NCI-H226 (cell line): ENCODE measurements at places on chromosomes 6 and 20.

DNA sequence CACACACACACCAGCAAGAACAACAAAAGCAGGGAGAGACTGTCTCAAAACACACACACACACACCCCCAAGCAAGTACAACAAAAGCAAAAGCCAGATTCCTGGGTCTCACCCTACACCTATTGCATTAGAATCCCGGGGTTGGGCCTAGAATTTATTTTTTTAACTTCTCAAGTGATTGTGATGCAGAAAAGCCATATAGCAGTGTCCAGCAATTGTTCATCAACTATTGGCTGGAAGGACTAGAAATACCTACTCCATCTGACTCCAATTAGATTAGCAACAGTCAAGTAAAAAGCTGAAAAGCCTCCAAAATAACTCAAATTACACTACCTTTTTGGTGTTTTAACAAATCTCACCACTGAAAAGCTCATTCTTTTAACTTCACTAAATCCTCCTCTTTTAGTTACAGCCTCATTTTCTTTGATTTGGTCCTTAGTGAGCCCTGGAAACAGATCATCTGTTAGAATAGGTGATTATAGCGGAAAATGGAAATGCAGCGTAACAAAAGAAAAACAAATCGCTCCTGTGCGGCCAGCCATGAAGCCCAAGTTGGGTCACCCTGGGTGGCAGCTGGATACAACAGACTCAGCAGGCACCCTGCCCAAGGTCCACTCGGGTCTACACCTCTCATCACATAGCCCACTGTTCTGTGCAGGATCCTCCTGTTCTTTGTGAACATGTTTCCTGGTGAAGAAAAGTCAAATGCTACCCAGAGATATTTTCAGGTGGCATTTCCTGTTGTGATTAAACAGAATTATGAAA is 38.7 kb downstream of the STAU1 start:
- DNase-seq, result no peak

GRCh38 chr20:12180107-12180661 is 262.5 kb downstream of the BTBD3 start:
- no peak for DNase-seq

GRCh38 chr20:52748285-52748932 is 223.7 kb upstream of the TSHZ2 start:
- DNase-seq, result no peak

DNA sequence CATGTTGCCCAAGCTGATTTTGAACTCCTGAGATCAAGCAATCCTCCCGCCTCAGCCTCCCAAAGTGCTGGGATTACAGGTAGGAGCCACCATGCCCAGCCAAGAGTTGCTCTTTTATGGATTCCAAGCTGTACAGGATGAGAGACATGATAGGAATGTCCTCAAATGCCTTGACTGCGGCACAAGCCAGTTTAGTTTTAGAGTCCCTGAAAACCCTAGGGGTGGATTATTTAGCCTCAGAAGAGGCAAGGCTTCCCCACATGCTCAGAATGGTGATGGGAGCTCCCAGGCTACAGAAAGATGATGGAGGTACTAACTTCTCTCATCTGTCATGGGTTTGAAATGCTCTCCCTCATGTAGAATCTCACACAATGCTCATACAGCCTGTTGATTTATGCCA is 280.5 kb upstream of the PRND start:
- no peak for DNase-seq

DNA sequence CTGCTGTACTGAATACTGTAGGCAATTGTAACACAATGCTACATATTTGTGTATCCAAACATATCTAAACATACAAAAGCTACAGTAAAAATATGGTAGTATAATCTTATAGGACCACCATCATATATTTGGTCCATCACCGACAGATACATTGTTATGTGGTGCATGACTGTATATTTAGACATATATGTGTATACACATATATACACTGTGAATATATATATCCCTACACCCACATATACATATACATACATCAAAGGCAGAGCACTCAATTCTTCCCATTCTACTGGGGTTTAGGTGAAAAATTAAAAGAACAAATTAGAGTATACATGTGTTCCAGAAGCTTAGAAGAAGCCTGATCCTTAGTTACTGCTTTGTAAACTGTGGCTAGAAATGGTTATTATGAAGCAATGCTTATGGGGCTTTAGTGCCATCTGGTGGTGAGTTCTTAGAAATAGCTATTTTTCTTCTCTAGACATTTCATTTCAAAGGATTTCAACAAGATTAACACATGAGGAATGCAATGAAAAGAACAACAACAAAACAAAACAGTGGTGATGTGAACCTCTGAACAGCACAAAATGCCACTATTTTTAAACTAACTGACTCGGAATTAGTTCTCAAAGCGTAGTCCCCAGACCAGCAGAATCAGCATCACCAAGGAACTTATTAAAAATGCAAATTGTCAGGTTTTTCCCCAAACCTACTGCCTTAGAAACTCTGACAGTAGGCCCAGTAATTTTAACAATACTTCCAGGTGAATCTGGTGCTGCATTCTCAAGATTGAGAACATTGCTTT is 38.0 kb downstream of the PKHD1 start:
- no peak for DNase-seq

DNA sequence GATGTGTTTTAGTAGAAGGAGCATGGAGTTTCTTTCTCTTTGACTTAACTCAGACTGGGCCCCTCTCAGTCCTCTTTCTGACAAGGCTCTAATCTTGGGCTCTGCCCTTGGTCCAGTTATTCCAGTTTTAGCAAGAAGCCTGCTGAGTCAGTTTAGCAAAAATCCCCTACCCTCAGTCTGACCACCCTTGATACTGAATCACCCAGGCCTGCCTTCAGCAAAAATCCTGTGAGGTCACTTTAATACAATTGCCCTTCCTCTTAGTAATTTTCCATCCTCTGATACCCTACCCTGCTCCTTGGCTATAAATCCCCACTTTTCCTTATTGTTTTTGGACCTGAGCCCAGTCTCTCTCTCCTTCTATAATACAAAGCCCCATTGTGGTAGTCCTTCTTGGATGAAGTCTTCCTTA is 326.7 kb upstream of the NOX3 start:
- peak; percentile 52 for DNase-seq

DNA sequence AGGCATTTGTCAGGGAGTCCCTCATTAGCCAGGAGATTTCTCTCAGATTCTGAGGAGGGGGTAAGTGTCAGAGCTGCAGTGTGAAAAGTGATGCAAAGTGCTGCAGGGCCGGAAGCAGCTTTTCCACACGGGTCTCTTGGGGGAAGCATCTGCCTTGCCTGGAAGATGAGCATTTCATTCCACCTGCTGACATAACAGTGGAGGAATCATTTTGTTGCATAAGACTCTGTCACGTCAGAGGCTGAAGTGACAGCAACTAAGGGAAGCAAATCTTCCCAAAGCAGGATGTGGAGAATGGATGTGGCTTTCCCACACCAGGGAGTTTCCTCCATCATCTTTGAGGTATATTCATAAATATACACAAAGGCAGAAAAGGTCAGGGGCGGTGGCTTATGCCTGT is 22.8 kb downstream of the DCBLD1 start:
- DNase-seq, result peak; percentile 77

GRCh38 chr20:20491110-20491783 is 123.3 kb downstream of the INSM1 start:
- no peak for DNase-seq

DNA sequence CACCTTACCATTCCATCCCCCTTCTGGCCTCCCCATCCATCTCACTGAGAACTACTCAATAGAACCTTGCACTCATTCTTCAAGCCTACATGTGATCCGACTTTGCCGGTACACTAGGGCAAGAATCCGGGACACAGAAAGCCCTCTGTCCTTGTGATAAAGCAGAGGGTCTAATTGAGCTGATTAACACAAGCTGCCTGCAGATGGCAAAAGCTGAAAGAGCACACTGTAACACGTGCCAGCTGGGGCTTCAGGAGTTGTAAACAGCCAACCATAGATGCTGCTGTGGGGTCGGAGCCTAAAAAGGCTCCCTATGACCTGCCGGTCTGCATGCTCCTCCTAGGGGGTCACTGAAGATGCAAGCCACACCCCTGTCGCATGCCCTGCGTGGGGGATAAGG is 124.1 kb downstream of the RNF144B start:
- no peak for DNase-seq

DNA sequence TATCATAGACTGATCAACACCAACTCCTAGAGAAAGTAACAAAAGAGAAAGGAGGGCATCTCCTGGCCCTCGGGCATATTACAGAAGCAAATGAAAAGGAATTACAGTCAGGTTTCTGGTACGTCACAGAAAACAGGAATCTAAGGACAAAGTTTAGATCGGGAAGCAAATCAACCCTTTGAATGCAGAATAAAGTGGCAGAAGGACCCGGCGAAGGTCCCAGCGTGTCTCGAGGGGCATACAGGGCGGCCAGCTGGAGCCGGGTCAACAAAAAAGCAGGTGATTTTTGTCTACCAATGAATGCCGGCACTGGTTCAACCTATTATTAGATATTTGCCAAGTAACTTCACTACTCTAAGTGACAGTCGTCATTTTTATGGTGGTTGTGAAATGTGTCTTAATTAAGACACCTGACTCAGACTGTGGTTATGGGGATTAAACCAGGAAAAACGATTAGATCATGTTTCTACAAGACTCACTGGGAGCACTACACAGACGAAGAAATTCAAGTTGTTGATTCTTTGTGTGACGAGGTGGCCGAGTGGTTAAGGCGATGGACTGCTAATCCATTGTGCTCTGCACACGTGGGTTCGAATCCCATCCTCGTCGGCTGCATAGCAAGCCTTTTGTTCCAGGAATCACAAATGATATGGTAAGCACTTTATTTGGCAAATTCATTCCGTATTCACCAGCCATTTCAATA is 12.4 kb upstream of the ZSCAN9 start:
- DNase-seq, result peak; percentile 63

- DNase-seq, result peak; percentile 29
These were observed 3.2 kb downstream of the GRIK2 start for GRCh38 chr6:101396548-101397173.

GRCh38 chr20:62219101-62219991 is 732 bp downstream of the HRH3 start:
- no peak for DNase-seq

DNA sequence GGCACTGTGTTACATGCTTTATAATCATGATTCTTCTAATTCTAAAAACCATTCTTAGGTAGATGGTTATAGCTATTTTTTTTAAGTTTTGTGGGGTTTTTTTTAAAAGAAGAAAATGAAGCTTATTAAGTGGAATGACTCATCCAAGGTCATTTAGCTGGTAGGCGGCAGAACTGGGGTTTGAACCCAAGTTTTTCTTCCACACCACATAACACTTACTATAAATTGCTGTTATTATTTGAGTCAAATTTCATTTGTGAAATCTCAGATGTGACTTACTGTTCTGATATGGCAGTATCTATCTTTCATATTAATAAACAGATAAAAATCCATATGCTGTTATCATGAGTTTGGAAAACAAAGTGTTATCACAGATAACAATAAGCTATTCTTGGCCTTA is 10.4 kb upstream of the COL10A1 start:
- no peak for DNase-seq

DNA sequence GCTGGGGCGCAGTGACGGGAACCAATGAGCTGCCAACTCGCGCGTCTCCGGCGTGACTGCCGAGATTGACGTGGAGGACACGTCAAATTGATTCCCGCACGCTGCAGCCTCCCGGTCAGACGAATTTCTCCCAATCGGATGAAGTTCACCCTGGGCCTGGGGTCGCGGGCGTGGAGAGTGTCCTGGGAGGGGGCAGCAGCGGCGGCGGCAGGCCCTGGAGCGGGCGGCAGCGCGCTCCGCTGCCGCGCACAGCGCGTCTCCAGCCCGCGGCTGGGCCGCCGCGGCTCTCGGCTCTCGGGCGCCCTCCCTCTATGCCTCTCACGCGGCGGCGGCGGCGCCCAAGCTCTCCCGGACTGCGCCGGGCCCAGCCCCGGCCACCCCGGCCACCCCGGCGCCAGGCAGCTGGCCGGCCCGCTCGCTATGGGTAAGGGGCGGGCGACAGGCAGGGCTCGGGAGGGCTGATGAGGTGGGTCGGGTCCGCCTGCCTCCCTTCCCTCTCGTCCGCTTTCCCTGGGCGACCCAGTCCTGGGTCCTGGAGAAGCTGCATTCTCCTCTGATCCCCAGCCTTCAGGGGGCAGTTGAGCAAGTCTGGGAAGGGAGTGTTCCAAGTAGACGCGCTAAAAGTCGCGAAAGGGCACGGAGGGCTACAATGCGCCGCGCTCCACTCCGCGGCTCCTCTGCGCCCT is at the start of gene PAX1:
Gene PAX1 (plus strand): TSS at position 90 of the 686 bp plus-strand sequence. CDS start 49 bp downstream, at position 139.
- no peak for DNase-seq

GRCh38 chr6:127971945-127972391 is 71.1 kb upstream of the THEMIS start:
- DNase-seq, result peak; percentile 2

- no peak for DNase-seq
These were observed 174.0 kb downstream of the SYNE1 start for GRCh38 chr6:152463164-152463563.
